ENCODE measurements at places on chromosomes 12 and 14. TPM values are rescaled to one million over a fixed set of nuclear protein-coding genes. Genes with fewer than 3 reads are reported as not detected.

DNA sequence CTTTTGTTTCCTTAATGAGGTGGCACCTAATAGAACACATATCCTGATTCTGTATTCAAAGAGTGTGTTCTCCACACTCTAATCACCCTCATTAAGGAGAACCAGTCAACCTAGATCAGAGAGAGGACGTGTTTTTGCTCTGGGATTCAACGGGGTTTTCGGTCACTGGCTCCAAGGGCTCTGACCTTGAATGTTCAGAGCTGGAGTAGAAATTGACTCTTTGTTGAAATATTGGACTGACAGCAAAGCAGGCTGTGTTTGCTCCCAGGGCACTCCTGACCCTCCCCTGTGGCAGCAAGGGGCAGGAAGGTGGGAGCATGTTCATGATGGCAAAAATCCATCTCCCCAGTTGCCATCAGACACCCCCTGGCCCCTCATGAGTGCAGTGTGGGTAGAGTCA, 1193.0 kb downstream of the AACS start:
- no peak for DNase-seq

GRCh38 chr14:99242816-99243721, 28.9 kb downstream of the BCL11B start:
- DNase-seq, result no peak

GRCh38 chr12:113043240-113043639, 13.3 kb upstream of the DTX1 start:
- no peak for DNase-seq

DNA sequence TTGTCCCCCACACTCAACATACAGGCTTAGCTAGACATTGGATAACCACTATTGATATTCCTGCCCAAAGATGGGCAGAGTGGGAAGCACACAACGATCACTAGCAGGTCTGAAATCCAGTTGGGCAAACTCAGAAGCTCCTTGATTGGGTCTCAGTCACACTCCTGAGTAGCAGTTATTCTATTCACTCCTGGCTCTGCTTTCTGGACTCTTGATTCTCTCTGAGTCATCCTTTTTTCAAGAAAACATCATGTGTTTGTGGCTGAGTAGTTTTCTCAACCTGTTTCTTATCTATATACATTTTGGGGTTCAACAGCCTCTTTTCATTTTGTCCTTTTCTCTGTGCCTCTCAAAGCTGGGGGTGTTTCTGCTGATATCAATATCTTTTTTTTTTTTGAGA, 46.0 kb upstream of the MANSC4 start:
- DNase-seq, result no peak

DNA sequence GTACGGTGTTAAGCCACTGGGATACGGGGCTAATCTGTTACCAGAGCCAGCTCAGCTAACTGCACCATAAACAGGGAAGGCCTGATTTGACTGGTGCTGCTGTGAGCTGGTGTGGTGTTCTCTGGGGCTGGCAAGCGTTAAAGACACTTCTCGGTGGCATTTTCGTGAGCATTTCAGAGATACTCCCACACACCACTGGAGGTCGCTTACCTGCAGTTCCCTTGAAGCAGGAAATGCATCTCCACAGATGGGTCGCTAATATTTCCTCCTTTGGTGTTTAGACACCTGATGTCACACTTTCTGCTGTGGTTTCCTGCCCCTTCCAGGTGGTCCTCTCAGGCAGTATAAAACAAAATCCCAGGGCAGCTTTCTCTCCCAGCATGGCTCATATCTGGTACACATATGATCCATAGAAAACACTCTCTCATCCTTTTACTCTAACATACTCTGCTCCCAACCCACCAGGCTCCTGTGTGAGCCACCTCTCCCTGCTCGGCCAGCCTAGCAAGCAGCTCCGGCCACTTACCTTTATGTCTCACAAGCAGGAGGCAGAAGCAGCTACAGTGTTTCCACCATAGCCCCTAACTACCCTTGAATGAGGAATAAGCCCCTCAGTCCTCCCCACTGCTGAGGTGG, 129.9 kb upstream of the GRIN2B start:
- no peak for DNase-seq

- DNase-seq, result no peak
Measured at GRCh38 chr12:117109943-117110635, 10.9 kb upstream of the TESC start.

DNA sequence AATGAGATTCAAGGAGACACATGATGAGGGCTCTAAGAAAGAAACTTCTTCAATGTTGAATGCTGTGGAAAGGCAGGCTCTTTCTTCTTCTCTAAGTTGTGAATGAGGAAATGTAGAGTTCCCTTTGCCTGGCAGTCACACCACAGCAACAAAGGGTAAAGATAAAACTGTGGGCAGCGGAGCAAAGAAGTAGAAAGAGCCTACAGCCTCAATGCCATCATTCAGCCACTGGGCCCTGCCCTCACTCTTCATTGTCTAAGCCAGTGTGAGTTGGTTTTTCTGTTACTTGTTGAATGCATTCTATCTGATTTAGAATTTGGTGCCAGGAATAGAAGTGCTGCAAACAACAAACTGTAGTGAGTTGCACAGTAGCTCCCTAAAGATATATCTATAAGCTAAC, 12.2 kb downstream of the SDR9C7 start:
- no peak for DNase-seq

DNA sequence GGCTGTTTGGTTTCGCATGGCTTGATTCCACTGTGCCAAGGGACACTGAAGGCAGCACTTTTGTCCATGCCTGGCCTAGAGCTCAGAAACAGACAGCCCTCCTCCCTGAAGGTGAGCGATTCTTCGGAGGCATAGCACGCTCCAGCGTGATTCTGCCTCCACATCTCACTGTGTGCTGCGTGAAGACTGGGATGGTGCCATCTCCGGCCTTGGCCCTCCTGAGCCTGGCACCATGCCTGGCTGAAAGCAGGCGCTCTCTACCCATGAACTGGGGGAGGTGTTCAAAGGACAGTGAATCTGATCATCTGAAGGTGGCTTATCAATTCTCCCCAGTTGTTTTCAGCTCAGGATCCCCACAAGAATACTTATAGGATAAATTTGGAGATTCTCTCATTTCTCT, 187.4 kb downstream of the TTC7B start:
- no peak for DNase-seq

DNA sequence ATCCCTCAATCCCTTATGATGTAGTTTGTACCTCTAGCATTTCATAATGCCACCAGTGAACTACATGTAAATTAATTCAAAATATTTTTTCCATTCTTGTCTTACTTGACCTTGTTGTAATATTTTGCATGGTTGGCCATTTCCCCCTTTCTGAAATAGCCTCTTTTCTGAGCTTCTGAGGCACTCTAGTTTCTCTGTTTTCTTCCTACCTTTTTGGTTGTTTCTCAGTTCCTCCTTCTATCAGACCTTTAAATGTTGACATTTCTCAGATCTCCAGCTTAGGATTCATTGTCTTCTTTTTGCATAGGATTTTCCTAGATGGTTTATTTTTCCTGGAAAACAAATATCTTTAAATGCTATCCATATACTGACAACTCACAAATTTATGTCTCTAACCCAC, 9.8 kb upstream of the RMST start:
- DNase-seq, result no peak

DNA sequence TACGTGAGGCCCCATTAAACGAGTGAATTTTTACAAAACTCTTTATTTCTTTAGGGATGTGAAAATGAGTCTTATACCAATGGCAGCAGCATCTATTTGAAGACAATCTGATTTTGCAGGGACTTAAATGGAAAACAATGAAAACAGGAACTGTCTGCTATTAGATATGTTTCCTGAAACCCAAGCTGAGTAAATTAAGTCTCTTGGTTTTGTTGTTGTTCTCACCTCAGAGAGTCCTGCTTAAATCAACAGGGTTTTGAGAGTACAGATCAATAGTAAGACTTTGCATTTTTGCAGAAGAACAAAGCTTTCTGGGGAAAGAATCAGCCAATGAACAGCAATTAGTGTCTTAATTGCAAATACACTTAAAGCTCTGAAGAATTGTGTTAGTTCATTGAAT, 39.1 kb upstream of the LGR5 start:
- no peak for DNase-seq

The MGP gene
- 677 TPM for total RNA-seq
